ENCODE measurements at places on chromosomes 2 and 18.

DNA sequence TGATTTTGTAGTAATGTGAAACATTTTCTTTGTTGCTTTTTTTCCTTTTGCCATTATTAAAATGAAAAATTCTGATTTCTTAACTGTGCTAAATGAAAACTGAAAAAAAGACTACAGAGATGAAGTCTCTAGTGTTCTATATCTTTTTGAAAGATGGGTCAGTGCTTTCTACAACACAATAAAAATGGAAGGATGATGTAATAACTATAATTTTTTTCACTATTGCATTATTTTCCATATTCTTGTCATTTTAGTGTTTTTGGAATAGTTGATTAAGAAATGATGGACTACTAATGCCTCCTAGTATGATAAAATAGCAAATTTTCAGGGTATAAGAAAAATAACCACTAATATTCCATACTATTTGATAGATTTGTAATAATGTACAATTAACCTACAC is 7.2 kb downstream of the PSMD14 start:
- DNase-seq: no peak

- no peak for DNase-seq
Observed at GRCh38 chr2:191791953-191792560, 54.8 kb downstream of the CAVIN2 start.

DNA sequence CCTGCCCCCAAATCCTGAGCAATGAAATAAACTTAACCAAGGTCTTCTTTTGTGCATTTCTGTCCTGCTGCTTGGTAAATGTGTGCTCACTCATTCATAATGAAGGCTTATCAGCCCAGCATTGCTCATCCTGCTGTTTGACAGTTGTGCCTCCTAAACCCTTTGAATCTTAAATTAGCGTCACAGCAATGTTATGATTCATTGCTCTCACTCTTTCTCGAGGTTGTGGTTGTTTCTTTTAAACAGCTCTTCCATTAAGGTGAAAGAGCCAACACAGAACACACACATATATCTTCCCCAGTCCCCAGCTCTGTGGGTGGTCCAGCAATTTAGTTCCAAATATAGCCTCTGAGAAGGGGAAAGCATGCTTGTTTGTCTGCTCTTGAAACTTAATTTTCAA is 84.0 kb downstream of the EVA1A start:
- no peak for DNase-seq

DNA sequence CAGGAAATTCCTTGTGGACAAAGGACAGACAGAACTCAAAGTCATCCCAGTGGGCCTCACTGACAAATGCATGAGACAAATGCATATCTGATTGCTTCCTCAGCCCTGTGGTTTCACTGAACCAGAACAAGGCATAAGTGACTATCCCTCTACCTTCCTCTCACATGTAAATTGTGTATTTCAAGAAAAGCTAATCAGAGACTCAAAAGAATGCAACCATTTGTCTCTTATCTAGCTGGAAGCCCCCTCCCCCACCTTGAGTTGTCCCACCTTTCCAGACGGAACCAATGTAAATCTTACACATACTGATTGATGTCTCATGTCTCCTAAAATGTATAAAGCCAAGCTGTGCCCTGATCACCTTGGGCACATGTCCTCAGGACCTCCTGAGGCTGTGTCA is 102.0 kb upstream of the TMEM200C start:
- no peak for DNase-seq

DNA sequence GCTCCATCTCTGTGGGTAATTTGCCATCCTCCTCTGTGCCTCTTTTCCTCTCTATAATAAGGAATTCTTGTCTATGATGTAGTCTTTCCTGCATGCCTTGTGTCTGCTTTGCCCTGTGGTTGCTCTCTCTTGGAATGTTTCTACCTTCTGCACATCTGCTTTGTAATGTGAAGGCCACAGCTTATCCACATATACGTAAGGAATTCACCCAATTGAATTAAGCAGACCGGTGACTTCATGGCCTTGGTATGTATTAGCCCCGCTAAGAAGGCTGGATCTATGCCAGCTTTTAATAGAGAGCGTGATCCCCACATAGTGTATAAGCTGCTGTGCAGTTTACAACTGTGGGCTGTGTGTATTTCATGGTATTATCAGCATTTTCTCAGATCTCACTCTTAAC is 274.7 kb downstream of the RNF144A start:
- no peak for DNase-seq

GRCh38 chr2:145065342-145065741 is 545.4 kb upstream of the ZEB2 start:
- DNase-seq: no peak

- no peak for DNase-seq
Observed at GRCh38 chr2:10620481-10620880, 69.3 kb downstream of the NOL10 start.

DNA sequence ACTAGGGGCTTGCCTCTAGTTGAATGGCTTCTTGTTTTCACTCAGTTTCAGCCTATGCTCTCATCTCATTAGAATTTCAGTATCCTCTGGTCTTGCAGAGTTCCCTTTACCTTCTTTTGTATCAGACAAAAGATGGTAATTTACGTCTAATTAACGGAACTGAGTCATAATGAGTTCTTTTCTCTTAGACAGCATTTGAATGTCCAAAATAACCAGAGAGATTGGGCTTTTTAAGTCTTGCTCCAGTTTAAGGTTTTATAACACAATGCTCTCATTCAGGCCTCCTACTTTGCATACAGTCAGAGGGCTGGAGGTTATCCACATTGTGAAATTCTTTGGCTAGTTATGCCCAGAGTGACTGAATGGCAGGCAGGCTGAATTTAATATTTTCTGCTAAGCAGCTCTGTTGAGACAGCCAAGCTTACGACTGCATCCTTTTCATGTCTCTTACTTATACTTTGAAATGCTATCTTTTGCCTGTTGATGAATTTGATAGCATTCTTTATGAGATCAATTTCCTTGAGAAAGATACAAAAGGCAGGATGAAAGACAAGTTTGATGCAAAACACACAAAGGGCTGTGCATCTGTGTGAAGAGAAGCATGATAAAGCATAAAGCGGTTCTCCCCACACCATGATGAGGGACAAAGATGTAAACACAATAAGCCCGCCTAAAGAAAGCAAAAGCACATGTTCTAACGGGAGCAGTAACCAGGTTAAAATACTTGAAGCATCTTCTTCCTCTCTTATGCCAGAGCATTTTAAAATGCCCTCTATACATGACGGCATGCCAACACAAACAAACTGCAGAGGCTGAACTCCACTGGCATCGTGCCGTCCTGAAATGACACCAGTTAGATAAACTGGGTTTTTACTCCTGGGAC is 90.0 kb downstream of the CDH2 start:
- no peak for DNase-seq

- no peak for DNase-seq
Observed at GRCh38 chr2:30148850-30149249, 2.0 kb downstream of the YPEL5 start.
